ENCODE measurements at places on chromosomes 12 and 14. TPM values are rescaled to one million over a fixed set of nuclear protein-coding genes. Genes with fewer than 3 reads are reported as not detected.

- peak; percentile 46 for DNase-seq
Observed at GRCh38 chr14:54568821-54569595, 2.1 kb downstream of the SAMD4A start.

- no peak for DNase-seq
Observed at GRCh38 chr14:101922866-101923265, 41.5 kb upstream of the DYNC1H1 start.

DNA sequence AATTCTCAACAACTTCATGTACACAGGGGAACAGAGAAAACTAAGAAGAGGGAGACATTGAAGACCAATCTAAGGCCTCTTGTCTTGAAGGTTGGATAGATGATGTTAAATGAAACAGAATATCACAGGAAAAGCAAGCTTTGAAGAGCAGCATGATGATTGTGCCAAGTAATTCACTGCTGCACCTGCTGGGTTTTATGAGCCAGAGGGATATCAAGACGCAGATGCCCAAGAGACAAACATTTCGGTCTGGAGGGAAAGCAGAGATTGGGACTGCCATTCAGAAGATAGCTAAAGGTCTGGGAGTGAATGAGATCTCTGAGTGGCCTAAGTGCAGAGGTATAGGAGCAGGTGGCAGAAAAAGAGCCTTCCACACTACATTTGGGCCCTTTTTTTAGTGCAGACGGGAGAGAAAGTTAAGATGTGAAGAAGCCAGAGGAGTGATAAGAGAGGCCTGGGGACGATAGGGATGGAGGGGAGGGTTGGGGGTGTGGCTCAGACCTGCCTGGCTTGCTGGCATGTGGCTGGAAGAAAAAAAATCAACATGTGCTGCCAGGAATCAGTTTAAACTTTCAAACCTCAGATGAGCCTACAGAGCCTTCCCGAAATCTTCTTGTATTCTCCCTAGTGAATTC, 200.6 kb downstream of the AEBP2 start:
- no peak for DNase-seq

- DNase-seq = no peak
Observed at GRCh38 chr12:52358575-52359350, 8.5 kb downstream of the KRT85 start.

- DNase-seq = no peak
Observed at GRCh38 chr12:71890475-71890874, 48.2 kb upstream of the TPH2 start.

GRCh38 chr14:95361373-95362137, 41.8 kb upstream of the CLMN start:
- DNase-seq = no peak

DNA sequence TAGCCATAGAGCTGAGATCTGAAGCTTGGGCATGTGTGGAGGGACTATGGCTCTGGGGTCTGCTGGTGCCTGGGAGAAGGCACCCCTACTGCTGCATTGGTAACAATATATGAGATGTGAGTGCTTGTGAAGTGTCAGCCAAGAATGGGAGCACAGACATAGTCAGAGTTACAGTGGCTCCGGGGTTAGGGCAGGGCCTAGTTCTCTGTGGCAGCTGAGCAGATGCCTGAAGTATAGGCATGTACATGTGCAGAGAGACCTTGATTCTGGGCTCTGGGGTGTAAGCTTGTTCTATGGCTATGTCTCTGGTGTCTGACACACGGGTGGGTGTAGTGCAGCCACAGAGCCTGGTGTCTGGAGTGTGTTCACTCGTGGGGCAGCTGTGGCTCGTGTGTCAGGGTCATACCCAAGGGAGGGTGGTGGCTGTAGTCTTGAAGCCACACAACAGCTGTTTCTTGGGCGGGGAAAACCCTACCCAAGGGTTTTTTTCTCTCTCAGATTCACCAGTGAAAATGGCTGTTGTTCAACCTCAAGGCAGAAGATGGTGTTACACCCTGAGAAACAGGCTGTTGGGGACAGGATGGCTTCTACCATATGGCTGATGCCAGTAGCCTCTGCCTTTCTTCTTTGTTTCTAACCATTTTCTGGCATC, 11.9 kb upstream of the TCL1A start:
- DNase-seq = no peak

GRCh38 chr12:93767524-93767863, 90.3 kb downstream of the CRADD start:
- no peak for DNase-seq

- DNase-seq = no peak
Observed at GRCh38 chr14:40599725-40600124, 1007.0 kb upstream of the LRFN5 start.

The JPH4 gene
- not detected for total RNA-seq

The ALDH1L2 gene
- total RNA-seq = 13.8 TPM

The OR6C70 gene
- total RNA-seq = not detected
